ENCODE measurements at places on chromosomes 11 and 22. TPM values are rescaled to one million over a fixed set of nuclear protein-coding genes. Genes with fewer than 3 reads are reported as not detected.

Gene OR5D13
- total RNA-seq, result not detected

Gene TRIM44
- total RNA-seq, result 16.8 TPM

Gene OR52I2
- not detected for total RNA-seq

Gene RIMBP3B
- total RNA-seq, result 0.62 TPM

Gene NXPE2
- 0.78 TPM for total RNA-seq

Gene ATP5MG
- total RNA-seq, result 67.4 TPM

All from occipital lobe (tissue), 3 donors.